NCI-H1092 treated with DMSO at 0.1 percent for 48 hours (cell line): ENCODE measurements at places on chromosomes 5 and 9.

DNA sequence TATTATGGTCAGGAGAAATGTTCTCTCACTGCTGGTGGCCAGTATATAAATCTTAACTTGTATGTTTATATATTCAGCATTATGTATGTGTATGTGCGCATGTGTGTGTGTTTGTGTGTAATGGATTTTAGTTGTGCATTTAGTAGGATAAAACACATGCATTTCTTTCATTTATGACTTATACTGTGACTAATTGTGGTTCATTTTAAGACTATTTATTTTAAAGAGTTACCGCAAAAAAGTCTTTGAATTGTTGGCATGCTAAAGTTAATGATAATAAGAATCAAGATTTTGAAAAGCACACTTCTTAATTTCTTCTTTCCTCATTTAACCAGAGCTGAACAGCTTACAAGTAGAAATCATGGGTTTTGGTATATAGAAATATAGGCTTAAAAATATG is 60.9 kb downstream of the RAI14 start:
- DNase-seq: no peak

- DNase-seq: no peak
These were observed 32.5 kb upstream of the FAM120A start for GRCh38 chr9:93419023-93419422.

- no peak for DNase-seq
These were observed 12.7 kb upstream of the AHRR start for GRCh38 chr5:308672-309271.

- DNase-seq: no peak
These were observed 13.3 kb downstream of the MYOZ3 start for GRCh38 chr5:150674341-150674821.

- no peak for DNase-seq
These were observed 577.7 kb upstream of the FTMT start for GRCh38 chr5:121273833-121274433.

DNA sequence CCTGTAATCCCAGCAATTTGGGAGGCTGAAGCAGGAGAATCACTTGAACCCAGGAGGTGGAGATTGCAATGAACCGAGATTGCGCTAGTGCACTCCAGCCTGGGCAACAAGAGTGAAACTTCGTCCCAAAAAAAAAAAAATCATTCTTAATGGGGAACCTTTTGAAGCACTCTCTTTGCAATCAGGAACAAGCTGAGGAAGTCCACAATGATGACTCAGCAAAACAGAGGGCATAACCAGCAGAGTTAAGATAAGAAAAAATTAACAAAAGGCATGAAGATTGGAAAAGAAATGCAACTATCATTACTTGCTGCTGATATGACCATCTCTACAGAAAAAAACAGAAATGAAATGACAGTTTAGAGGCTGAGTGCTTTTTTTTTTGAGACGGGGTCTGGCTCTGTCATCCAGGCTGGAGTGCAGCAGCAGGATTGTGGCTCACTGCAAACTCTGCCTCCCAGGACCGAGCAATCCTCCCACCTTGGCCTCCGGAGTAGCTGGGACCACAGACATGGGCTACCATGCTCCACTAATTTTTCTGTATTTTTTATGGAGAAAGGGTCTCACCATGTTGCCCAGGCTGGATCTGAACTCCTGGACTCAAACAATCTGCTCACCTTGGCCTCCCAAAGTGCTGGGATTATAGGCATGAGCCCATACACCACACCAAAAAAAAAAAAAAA is 88.0 kb downstream of the FNBP1 start:
- DNase-seq: no peak

GRCh38 chr5:114782869-114783268 is 386.8 kb downstream of the TRIM36 start:
- DNase-seq: no peak

DNA sequence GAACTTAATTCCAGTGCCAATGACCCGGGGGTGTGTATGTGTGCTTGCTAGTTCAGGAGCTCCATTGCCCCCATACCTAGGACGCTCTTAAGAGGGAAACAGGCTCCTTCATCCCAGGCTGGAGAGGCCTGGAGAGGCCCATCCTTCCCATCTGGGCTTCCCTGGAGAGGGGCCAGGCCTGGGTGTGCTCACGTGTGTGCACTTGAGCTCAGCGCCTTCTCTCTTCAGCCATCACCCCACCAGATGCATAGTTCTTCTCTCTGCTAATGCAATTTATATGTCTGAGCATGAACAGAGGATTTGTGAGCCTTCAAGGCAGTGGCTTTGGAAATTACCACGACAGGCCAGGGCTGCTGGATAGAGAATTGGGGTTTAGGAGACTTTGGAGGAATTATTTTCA is 48.6 kb upstream of the SHB start:
- DNase-seq: peak; percentile 74

GRCh38 chr9:128214571-128215490 is 11.7 kb downstream of the DNM1 start:
- no peak for DNase-seq

- DNase-seq: no peak
These were observed at the start of gene CFAP157 for GRCh38 chr9:127706836-127707241. CFAP157 (plus strand) TSS chr9:127706988; CDS start chr9:127707032, 44 bp downstream.

DNA sequence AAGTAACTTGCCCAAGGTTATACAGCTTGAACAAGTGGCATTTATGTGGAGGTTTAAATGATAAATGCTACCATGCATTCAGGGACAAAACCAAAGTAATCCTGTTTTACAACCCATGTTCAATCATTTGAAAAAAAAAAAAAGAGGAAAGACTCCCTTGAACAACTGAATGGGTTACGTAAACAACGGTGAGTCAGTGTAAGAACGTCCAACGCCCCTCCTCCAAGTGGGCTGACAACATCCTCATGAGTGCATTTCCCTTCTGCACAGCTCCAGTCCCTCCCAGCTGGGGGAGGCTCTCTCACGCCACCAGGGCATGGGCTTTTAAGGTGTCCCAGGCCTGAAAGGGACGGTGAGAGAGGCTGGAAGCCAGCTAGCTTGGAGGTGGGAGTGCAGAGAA is 90.0 kb downstream of the PRRT1B start:
- DNase-seq: no peak

- peak; percentile 7 for DNase-seq
These were observed at the start of gene LOX for GRCh38 chr5:122078116-122079110. LOX (minus strand) TSS chr5:122078259; CDS start chr5:122077985, 274 bp downstream.

- no peak for DNase-seq
These were observed 3.4 kb downstream of the PLEKHG4B start for GRCh38 chr5:95241-95980.

DNA sequence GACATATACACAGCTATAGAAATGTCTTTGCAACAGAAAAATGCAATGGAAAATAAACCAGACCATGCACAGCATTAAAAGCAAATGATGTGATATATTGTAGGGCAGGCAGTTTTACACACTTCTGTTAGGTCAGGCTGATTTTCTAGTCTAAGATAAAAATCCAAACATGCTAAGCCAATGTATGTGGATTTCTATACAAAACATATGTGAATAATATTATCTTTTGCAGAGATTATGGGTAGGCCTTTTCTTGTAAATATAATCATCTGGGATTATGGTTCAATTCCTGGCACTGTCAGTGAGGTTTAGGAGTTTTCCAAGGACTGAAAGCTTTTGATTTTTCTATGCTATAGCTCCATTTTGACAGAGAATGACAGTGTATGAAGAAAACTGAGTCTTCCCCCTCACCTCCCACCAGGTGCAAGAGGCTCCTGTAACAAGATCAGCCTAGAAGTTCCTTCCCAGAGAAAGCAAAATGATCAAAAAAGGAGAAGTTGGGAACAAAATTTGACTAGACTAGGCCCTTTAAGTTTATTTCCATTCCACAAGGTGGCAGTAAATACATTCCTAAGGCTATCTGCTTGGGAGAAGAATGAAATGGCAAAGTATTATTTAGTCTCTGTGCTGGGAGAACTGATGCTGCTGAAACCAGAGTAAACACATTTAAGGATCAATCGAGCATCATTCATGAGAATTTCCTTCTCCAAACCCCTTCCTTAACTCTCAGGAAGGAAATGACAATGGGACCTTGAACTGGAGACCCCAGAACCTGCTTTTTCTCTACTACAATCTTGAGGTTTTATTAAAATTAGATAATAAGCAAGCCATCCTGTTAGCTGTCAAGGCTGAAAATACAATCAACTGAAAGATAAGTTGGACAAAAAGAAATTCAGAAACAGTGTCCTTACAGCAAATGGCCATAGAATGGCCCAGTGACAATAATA is 133.0 kb upstream of the TUT7 start:
- DNase-seq: peak; percentile 53

DNA sequence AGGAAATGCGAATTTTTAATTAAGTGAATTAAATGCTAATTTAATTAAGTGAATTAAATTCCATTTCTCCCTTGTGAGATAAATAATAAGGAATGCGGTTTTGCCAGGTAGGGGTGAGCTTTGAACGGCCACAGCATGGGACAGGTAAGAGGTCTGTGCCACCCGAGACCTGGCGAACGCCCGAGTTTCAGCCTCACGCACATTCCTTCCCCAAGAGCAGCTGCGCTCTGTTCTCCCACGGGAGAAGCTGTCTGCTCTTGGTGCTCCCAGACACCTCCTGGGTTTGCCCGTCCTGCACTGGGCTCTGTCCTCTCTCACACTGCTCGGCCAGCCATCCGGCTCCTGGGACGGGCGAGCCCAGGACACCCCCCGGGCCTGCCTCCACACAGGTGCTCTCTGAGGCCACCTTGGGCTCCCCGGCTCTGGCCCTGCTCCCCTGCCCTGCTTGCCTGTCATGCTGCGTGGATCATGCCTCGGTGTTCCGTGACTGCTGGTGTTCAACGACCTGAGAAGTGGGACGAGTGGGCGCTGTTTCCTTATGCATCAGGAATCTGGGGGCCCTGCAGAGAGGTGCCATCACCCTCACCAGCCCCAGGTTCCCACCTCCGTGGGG is 13.7 kb upstream of the CAMSAP1 start:
- DNase-seq: no peak

- no peak for DNase-seq
These were observed 715.3 kb upstream of the WWC1 start for GRCh38 chr5:167576126-167576525.

- DNase-seq: no peak
These were observed 584.3 kb upstream of the KLF4 start for GRCh38 chr9:108073823-108074222.

DNA sequence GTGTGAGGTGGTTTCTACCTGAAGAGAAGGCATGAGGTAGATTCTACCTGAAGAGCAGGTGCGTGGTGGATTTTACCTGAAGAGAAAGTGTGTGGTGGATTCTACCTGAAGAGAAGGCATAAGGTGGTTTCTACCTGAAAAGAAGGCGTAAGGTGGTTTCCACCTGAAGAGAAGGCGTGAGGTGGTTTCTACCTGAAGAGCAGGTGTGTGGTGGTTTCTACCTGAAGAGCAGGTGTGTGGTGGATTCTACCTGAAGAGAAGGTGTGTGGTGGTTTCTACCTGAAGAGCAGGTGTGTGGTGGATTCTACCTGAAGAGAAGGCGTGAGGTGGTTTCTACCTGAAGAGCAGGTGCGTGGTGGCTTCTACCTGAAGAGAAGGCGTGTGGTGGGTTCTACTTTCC is 192.8 kb downstream of the MED10 start:
- DNase-seq: no peak

GRCh38 chr9:131204285-131204684 is 72.0 kb downstream of the FAM78A start:
- DNase-seq: no peak

- no peak for DNase-seq
These were observed 179.3 kb downstream of the CTNND2 start for GRCh38 chr5:11724940-11725339.

- peak; percentile 85 for DNase-seq
These were observed 160.7 kb upstream of the DAPK1 start for GRCh38 chr9:87336914-87337333.

DNA sequence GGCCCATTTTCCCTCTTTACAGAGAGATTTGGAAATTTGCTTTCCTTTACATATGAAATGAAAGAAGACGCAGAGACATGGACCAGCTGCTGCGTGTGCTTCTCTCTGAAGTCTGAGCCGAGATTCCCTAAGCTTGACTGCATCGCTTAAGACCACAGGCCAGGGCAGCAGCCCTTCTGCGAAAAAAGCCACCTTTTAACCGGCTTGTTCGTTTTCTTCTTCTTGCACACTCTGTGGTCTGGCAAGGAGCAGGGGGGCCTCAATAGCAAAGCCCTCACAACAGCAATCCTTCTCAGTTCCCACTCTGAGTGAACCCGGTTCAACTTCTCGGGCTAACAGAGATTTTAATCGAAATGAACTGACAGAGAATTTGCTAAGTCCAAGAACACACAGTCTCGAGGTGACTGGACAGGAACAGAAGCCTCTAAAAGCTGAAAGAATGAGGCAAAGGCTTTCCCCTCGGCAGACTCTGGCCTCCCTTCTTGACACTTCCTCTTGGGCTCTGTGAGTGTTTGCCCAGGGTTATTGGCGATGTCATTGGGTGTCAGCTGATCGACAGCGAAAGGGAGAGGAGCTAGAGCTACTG is 512.9 kb upstream of the KLF4 start:
- DNase-seq: no peak

- no peak for DNase-seq
These were observed 189.0 kb upstream of the PUM3 start for GRCh38 chr9:3032898-3033297.

- DNase-seq: no peak
These were observed 130.4 kb downstream of the CEMIP2 start for GRCh38 chr9:71637926-71638325.

- DNase-seq: no peak
These were observed 212.5 kb downstream of the GAS1 start for GRCh38 chr9:86734771-86735170.

DNA sequence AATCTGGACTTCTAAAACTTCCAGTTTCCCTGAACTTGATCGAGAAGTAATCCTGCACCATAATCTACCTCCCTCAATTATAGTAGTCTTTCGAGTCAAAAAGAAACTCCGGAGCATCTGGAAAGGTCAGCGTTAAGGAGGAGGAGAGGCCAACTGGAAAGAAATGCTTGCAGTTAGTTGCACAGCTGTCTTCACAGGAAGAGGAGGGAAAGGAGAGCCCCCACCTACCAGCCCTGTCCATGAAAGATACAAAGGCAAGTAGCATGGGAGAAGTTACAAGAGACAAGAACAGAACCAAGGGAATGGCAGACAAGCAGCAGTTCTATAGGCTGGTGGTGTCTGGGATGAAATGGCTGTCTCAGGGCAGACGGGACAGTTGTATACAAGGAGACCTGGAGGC is 170.6 kb downstream of the RAB3C start:
- DNase-seq: no peak

GRCh38 chr5:74801941-74802340 is 34.9 kb downstream of the NSA2 start:
- no peak for DNase-seq

DNA sequence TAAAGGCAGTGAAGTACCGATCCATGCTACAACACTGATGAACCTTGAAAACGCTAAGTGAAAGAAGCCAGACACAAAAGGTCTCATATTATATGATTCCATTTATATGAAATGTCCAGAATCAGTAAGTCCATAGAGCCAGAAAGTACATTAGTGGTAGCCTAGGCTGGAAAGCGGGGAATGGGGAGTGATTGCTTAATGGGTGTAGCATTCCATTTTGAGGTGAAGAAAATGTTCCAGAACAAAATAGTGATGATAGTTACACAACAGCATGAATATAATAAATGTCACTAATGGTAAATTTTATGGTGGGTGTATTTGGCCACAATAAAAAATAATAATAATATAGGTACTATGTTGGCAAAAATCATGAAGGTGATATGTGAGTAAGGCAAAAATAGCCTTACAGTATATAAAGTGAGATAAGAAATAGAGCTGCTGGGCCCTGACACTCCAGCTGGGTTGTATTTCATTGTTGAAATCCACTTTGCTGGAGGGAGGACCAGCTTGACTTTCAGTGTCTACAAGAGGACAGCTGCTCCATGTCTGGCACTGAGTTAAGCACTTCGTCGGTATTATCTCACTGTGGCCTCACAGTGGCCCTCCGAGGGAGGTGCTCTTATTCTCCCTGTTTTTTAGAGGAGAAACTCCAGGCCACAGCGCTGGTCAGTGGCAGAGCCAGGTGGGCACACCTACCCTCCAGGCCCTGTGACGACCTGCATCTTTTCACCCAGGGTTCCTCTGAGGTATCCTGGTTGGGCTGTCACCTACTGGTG is 22.4 kb upstream of the ANGPTL2 start:
- no peak for DNase-seq
